ENCODE measurements at places on chromosomes 16 and 17.

DNA sequence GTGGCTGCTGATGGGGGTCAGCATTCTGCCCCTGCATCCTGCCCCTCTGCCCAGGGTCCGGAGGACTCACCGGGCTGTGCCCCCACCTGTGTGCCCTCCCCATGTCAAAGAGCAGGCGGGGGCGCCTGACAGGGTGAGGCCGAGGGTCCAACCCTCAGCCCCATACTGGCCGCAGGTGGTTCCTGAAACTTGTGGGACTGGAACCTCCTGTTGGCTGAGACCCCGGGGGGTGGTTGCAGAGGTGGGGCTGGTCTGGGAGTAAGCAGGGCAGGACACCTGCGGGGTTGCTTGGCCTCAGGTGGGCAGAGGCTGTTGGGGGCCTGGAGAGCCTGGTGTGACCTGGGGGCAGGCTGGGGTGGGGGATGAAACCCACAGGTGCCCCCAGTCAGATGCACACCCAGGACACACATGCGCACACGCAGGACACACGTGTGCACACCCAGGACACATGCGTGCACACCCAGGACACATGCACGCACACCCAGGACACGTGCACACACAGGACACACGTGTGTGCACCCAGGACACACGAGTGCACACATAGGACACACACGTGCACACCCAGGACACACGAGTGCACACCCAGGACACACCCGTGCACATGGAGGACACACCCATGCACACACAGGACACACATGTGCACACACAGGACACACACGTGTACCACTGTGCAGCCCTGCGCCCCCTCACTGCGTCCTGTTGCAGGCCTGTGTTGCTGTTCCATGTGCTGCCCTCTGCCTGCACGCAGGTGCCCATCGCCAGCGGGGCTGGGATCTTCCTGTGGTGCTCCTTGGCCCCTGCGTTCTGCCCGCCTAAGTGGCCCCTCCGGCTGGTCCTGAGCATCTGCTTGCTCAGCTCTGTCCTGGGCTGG is 31.4 kb downstream of the SOX8 start:
- DNase-seq = no peak

DNA sequence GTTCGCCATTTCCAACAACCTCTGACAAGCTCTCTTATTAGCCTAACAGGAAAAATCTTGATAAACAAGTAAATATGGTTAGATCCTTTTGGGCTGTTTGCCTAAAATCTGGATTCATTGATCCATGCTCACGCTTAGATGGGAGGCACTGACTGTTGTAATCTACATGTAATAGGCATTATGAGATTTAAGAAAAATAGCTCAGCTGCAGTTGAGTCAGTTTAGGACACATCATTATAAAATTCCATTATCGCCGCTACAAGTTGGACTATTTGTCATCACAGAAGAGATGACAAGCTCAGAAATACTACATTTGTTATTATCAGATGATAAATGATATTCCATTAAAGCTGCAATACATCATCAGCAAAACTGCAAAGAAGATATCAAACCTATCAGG is 524.0 kb downstream of the TOX3 start:
- no peak for DNase-seq

- peak; percentile 44 for DNase-seq
Observed at GRCh38 chr16:53022374-53022773, 30.3 kb downstream of the CHD9NB start.

DNA sequence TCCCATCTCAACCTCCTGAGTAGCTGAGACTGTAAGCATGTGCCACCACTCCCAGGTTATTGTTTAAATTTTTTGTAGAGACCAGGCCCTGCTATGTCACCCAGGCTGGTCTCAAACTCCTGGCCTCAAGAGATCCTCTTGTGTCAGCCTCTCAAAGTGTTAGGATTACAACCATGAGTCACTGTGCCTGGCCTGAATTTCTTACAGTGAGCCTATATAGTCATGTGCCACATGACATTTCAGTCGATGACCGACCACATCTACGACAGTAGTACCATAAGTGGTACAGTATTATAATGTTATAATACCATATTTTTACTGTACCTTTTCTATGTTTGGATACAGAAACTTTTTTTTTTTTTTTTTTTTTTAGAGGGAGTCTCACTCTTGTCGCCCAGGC is 195.3 kb downstream of the STX8 start:
- peak; percentile 13 for DNase-seq

- no peak for DNase-seq
Observed at GRCh38 chr17:31594416-31594815, 202.9 kb downstream of the RAB11FIP4 start.

- no peak for DNase-seq
Observed at GRCh38 chr17:57045868-57046704, 39.0 kb upstream of the AKAP1 start.

- no peak for DNase-seq
Observed at GRCh38 chr17:82143333-82143732, 45.3 kb upstream of the FASN start.

GRCh38 chr16:68470461-68471150 is 22.3 kb upstream of the SMPD3 start:
- DNase-seq = no peak

GRCh38 chr16:4679850-4680636 is 13.3 kb upstream of the NUDT16L1 start:
- DNase-seq = peak; percentile 27
